NCI-H774 (cell line): ENCODE measurements at places on chromosomes 7 and 10.

DNA sequence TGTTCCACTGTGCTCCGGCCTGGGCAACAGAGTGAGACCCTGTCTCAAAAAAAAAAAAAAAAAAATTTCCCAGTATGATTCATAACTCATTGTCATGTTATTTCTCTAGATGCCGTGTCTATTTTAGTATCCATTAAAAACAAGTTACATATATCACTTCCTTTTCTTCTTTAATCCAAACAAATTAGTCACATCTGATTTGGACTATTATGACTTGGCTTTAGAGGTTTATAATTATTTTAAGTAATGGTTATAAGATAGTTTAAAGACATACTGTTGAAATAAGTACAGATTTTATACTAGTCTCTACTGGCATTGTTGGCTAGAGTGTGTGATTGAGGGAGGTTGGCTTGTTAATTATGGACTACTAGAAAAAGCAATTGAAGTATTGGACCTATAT lies 53.3 kb downstream of the ZMYND11 start:
- DNase-seq = no peak

DNA sequence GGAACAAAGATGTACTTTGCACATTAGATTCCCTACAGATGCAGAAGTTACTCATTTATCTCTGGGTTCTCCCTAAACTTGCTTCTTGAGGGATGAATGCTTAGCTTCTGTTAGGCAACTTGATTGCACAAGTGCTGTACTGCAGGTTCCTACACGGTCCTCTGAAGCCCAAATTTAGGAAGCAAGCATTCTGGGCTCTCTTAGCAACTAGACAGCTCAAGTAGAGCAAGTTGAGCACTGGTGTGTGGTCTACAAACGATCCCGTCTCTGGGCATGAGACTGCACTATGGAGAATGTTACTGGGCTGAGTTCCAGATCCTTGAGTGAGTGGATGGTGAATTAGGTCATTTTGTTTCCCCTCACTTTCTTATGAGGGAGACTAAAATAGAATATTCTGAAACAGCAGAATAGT lies 14.3 kb downstream of the SEMA3D start:
- no peak for DNase-seq

DNA sequence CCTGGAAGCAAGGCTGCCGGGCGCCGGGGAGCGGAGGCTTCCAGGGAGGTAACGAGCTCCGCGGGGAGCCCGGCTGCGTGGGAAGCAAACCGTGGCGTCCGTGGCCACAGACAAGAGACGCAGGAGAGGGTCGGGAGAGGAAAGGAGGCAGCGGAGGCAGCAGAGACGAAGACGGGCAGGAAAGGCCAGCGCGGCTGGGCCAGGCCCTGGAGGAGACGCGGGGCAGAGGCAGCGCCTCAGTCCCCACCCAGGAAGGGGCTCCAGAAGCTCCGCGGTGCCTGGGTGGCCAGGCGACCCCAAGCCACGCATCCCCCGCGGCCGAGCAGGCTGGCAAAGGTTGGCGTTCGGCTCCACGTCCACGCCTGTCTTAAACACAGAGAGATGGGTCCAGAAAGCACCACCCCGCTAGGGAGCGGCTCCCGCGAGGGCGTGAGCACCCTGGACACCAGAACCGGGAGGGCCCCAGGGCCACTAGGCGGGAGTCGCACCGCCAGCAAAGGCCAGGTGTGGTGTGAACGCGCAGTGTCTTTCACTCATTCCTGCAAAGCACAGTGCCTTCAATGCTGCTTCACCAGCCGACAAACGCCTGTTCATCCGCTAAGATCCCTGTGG lies 97.3 kb downstream of the PTPRN2 start:
- no peak for DNase-seq

DNA sequence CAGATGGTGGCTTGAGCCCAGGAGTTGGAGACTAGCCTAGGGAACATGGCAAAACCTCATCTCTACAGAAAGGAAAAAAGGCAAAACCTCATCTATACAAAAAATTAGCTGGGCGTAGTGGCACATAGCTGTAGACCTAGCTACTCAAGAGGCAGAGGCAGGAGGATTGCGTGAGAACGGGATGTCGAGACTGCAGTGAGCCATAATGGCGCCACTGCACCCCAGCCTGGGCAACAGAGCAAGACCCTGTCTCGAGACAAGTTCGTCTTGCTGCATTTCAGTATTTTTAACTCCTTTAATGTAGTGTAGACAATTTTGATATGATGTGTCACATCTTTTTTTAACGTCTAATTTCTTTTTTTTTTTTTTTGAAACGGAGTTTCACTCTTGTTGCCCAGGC lies 31.4 kb upstream of the KMT2C start:
- DNase-seq = no peak

GRCh38 chr10:77784856-77785255 lies 141.7 kb downstream of the DLG5 start:
- no peak for DNase-seq

GRCh38 chr7:92028226-92028625 lies 87.6 kb downstream of the AKAP9 start:
- DNase-seq = no peak

DNA sequence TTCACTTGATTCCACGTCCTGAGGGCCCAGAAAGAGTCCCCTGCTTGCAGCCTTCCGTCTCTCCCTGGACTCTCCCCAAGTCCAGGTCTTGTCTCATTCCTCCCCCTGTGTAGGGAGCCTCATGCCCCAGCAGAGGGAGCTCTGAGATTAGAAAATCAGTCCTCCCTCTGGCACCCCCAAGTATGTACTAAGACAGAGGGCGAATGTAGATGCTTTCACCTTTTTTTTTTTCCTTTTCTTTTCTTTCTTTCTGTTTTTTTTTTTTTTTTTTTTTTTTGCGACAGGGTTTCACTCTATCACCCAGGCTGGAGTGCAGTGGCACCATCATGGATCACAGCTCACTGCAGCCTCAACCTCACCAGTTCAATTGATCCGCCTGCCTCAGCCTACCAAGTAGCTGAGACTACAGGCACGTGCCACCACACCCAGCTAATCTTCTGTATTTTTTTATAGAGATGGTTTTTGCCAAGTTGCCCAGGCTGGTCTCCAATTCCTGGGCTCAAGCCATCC lies 10.3 kb downstream of the SFXN3 start:
- DNase-seq = peak; percentile 21

DNA sequence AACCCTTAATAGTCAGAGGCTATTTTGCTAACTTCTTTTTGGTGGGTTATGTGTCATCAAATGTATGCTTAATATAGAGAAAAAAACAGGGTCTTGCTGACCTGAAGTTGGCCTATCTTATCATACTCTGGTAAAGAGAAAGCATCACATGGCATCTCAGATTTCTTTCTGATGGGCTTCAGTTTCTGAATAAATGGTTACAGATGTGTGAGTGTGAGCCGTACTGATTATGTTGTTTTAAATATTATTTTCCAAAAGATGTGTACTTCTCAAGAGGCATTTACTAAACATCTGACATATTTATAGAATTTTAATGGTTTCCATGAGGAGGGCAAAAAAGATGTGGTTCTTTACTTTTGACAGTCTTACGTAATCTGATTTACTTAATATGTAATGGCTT lies 28.4 kb downstream of the BBS9 start:
- DNase-seq = no peak

DNA sequence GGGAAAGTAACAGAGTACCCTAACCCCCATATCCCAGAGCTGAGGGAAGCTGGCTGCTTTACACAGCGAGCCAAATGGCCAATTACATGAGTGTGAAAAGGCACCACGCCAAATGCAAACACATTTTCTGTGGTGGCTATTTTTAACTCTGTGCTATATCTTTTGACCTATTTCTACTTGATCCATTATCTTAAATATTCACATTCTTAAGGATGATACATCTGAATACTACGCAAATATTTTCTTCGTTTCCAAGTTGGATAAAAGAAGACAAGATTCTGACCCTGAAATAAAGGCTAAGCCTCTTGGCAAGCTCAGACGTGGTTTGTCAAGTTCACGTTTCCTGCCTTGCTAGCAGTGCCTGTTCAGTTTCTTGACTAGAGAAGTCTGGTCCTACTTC lies 146.7 kb upstream of the TMEM196 start:
- DNase-seq = no peak
